ENCODE measurements at places on chromosomes 13 and 19.

- no peak for DNase-seq
These were observed 920.0 kb downstream of the UQCRFS1 start for GRCh38 chr19:28292822-28293500.

DNA sequence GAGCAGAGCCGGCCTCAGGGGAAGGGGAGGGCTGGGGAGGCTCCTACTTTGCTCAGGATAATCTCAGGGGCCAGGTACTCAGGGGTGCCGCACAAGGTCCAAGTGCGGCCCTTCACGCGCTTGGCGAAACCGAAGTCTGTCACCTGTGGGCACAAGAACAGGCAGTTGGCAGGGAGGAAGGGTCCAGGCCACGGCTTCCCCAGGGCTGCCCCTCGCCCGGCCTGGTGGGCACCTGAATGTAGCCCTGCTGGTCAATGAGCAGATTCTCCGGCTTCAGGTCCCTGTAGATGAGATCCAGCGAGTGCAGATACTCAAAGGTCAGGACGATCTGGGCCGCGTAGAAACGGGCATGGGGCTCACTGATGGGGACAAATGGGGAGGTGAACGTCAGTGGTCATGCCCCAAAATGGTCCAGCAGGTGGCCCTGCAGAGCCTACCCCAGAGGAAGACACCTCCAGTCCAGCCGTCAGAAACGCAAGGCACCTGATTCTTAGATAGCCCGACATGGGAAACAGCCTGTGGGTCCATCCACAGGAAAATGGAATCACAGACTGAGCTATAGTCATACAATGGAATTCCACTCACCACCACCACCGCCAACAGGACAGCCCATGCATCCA is 7.1 kb upstream of the SAMD1 start:
- no peak for DNase-seq

- no peak for DNase-seq
These were observed 249.0 kb downstream of the DLEU7 start for GRCh38 chr13:50594276-50595051.

DNA sequence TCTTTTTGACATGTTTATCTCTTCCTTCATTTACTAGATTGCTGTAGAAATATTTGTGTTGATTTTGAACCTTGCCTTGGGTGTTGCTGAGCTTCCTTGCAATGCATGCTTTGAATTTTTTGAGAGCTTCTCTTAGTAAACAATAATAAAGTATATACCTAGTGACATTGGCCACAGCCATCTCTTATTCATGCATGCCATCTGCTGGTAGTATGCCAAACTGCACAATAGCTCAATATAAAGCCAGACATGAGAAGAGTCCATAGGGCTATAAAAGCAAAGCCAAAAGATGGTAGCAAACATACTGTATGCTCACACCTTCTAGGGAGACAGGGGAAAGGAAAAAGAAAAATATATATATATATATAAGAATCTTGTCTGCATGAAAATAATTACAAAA is 18.9 kb upstream of the ZSCAN5A start:
- peak; percentile 60 for DNase-seq

DNA sequence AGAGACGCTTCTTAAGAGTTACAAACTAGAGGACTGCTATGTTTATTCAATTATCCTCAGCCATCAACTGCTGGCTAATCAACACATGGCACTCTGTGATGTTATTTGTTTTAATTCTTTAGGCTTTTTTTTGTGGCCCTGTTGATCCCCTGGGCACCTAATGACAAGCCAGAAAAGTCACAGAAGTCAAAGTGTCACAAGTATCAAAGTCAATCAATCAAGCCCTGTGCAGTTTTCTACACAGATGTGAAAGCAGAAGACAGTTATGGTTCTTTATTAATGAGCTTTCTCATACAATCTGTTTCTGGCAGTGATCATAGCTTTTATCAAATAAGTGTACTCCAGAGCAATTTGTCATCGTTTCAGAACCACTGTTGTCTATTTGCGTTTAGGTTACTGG is 34.3 kb downstream of the MYO16 start:
- DNase-seq, result no peak

DNA sequence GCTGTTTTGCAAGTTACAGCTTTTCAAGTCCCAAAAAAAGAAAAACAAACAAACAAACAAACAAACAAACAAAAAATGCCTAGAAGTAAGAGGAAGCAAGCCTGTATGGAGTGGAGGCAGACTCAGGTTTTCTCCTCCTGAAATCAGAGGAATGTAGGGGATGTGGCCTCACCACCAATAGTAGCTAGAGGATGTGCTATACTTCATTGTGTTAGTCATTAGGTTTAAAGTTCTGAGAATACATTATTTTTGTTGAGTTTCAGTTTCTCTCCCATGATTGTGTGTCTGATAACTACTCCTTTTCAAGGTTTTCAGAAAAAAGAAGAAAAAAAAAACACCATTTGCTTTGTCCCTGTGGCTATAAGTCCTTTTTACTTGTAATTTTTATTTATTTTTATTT is 524.5 kb downstream of the GPC6 start:
- DNase-seq, result no peak

DNA sequence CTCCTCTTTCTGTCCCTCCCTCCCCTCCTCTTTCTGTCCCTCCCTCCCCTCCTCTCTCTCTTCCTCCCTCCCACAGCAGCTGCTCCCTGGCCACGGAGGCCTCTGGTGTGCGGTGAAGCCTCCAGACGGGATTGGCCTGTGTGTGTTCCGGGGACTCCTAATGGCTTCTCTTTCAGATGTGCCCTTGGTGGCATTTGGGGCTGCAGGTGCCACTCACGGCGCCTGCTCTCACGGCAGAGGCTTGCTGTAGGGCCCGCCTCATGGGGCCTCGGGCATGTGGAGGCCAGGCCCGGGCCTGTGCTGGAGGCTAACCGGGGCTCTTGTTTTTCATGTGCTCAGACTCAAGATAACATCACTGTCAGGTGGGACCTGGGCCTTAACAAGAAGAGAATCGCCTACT is 20.9 kb downstream of the UPF1 start:
- no peak for DNase-seq

GRCh38 chr13:25252225-25252624 is 35.1 kb downstream of the MTMR6 start:
- DNase-seq, result no peak

DNA sequence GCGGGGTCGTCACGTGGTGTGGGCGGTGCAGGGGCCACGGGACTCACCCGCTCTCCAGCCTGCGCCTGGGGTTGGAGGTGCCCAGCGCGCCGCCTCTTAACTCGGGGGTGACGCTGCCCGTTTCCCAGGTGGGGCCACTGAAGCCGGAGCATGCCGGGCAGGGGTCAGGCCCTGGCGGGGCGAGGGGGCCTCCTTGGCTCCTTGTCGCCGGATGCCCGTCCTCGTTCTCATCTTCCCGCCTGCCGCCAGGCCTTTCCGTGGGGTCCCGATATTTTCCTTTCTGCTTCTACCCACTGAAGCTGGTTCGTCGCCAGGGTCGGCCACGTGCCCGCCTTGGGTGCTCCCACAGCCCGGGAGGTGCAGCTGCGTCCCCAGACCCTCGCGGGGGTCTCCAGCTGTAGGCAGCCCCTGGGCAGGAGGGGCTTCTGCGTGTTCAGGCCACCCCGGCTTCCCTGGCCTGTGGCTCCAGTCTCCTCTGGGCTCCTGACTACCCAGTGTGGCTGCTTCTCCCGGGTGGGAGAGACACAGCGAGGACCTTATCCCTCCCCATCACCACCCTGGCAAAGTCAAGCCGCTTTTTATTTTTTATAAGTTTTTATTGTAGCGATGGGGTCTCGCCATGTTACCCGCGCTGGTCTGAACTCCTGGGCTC is 772 bp downstream of the FAM174C start:
- no peak for DNase-seq

DNA sequence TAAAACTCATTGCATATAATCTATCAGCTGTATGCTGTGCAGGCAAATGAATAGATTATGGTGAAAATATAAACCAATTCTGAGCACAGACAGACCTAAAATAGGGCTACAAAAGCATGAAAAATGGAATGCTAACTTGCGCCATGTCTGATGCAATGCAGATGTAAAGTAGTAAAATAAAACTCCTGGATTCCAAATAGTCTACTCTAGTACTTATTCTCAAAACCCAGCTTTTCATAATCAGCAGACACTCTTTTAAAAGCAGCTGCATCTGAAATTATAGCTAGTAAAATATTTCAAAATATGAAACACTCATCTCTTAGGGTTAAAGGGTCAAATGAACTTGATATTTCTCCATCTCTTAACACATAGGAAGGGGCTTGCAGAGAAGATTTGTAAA is 4.7 kb upstream of the POMP start:
- DNase-seq, result no peak

Data from mucosa of gallbladder (tissue), 1 donor.